ENCODE measurements at places on chromosomes 13 and 19.

GRCh38 chr13:41995336-41995735, 34.4 kb upstream of the VWA8 start:
- no peak for DNase-seq

- no peak for DNase-seq
Observed at GRCh38 chr19:45474606-45475521, 7.1 kb downstream of the FOSB start.

GRCh38 chr13:27353166-27353583, 71.2 kb upstream of the GTF3A start:
- DNase-seq = no peak

DNA sequence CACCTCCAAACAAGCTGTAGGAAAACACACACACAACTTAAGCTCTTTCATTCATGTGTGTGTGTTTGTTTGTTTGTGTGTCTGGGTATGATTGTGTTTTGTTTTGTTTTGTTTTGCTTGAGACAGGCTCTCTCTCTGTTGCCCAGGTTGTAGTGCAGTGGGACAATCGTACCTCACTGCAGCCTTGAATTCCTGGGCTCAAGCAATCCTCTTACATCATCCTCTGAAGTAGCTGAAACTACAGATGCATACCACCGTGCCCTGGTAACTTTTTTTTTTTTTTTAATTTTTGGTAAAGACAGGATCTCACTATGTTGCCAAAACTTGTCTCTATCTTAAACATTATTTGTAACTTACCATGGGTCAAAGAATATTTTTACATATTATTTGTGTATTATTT, 431.7 kb downstream of the SLITRK1 start:
- no peak for DNase-seq

DNA sequence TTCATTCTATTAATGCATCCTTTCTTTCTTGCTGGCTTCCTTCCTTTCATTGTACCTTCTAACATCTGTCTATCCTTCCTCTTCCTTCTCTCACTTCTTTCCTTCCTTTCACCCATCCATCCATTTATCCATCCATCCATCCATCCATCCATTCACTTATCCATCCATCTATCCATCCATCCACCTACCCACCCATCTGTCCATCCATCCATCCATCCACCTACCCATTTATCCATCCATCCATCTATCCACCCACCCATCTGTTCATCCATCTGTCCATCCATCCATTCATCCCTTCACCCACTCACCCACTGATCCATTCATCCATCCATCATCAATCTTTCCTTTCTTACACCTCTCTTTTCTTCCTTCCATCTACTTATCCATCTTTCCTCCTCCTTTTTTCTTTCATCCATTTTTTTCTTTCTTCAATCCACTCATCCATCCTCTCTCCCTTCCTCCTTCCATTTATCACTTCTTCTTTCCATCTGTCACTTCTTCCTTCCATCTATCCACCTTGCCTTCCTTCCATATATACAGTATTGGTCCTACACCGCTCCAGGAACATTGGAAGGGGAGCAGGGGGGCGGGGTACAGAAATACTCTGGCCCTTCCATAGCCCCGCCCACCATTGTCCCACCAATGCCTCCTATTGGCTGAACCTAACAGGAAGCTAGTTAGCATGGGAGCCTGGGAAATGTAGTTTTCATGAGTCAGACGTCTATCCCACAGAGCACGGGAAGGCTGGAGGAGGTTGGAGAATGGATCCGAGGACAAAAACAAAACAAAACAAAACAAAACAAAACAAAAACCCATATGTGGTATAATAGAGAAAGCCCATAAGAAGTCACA, 45.9 kb downstream of the MBD3L1 start:
- DNase-seq = no peak

DNA sequence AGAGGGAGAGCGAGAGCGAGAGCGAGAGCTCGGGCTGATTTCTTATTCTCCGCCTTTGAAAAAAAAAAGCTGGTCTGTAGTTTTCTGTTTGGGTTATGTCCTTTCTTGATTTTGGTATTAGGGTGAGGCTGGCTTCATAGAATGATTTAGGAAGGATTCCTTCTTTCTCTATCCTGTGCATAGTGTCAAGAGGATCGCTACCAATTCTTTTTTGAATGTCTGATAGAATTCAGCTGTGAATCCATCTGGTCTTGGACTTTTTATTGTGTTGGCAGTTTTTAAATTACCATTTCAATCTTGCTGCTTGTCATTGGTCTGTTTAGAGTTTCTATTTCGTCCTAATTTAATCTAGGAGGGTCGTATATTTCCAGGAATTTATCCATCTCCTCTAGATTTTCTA, 1414.6 kb upstream of the MIR17HG start:
- no peak for DNase-seq

DNA sequence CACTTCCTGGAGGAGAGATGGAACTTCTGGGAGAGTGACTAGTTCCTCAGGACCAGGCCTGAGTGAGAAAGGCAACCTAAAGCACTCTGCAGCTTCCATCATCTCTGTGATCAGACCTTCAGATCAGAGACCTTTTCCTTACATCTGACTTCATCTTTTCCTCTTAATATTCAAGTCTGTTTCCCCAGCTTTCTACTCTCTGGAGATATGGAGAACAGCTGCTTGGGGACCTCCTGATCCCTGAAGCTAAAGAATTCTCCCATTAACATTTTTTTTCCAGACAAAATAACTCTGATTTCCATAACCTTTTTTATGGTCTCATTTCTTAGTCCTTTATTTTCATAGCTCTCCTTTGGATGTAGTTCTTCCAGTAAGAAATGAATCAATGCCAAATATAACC, 133.4 kb upstream of the FNDC3A start:
- DNase-seq = no peak

GRCh38 chr19:49496574-49497008, 357 bp downstream of the RPS11 start:
- DNase-seq = no peak

- no peak for DNase-seq
Observed at GRCh38 chr19:34375598-34375997, 10.6 kb downstream of the GPI start.

GRCh38 chr19:49894879-49895565, 1.7 kb downstream of the IL4I1 start:
- no peak for DNase-seq

DNA sequence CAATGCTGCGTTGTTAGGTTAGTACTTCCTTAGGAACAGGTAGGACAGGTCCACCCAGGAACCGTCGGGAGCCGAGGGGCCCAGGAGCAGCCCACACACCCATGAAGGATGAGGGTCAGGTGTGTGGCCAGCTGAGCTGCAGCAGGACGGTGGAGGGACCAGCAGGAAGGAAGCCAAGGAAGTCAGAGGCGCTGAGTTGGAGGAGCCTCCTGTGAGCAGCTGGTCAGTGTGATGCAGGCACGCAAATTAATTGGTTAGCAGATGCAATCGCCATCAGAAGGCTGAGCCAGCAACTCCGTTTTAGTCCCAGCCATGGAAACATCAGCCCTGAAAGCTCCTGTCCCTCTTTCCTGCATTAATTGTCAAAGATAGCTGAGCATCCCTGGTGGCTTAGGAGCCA, 114.9 kb upstream of the SOX1 start:
- no peak for DNase-seq

DNA sequence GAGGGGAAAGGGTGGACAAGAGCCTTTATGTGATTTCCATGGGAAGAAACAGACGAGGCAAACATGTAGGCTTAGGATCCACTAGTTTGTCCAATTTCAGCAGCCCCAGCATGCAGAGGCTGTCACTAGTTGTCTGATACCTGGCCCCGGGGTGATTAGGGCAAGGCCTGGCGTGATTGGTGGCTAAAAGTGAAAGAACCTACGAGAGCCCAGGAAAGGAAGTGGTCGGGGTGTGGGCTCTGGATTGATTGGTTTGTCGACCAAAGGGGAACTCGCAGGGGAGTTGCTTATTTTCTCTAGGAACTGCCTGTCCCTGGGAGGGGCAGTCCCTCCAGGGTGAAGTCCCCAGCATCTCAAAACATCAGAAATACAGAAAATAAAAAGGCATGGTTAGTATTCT, 64.2 kb upstream of the UQCRFS1 start:
- DNase-seq = no peak

- no peak for DNase-seq
Observed at GRCh38 chr19:10642473-10643171, 11.5 kb upstream of the ILF3 start.

DNA sequence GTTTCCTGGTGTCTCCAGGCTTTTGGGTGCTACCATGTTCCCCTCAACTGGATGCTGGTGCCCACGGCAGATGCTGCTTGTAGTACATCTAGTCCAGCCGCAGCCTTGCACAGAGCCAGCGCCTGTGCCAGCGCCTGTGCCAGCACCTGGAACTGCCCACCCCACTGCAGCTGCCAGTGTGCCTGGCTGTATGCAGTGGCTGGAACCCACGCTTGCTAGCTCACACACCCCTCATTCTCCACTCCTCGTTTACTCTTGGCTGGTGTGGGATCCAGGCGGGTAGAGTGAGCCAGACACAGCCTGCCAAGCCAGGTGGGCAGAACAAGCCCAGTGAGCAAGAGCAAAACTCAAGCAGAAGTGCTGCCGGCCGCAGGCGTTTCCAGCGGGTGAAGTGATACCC, 428.6 kb downstream of the SLITRK1 start:
- no peak for DNase-seq

DNA sequence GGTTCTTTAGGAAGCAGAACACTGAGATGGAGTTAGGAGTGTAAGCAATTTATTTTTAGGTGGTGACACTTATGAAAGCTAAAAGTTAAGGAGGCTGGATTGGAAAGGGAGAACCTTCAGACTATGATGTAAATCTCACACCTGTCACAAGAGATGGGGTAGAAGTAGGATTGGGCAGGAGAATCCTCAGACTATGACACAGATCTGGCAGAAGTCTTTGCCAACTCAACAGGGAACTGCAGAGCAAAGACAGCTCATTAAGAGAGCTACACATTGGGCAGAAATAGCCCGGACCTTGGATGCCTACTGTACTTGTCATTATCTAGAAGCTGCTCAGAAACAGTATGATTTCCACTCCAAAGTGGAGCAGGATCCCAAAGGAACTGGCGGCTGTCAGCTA, 134.4 kb downstream of the DNAJC15 start:
- DNase-seq = no peak

DNA sequence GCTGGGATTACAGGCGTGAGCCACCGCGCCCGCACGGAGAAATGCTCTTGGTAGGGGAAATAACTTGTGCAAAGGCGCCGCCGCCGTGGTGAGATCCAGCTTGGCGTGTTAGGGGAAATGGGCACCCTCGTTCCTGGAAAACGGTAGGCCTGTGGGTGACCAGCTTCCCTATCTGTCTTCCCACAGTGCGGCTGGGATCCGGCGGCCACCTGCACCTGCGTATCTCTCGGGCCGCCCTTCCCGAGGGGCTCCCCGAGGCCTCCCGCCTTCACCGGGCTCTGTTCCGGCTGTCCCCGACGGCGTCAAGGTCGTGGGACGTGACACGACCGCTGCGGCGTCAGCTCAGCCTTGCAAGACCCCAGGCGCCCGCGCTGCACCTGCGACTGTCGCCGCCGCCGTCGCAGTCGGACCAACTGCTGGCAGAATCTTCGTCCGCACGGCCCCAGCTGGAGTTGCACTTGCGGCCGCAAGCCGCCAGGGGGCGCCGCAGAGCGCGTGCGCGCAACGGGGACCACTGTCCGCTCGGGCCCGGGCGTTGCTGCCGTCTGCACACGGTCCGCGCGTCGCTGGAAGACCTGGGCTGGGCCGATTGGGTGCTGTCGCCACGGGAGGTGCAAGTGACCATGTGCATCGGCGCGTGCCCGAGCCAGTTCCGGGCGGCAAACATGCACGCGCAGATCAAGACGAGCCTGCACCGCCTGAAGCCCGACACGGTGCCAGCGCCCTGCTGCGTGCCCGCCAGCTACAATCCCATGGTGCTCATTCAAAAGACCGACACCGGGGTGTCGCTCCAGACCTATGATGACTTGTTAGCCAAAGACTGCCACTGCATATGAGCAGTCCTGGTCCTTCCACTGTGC, 2.4 kb downstream of the GDF15 start:
- DNase-seq = peak; percentile 58

DNA sequence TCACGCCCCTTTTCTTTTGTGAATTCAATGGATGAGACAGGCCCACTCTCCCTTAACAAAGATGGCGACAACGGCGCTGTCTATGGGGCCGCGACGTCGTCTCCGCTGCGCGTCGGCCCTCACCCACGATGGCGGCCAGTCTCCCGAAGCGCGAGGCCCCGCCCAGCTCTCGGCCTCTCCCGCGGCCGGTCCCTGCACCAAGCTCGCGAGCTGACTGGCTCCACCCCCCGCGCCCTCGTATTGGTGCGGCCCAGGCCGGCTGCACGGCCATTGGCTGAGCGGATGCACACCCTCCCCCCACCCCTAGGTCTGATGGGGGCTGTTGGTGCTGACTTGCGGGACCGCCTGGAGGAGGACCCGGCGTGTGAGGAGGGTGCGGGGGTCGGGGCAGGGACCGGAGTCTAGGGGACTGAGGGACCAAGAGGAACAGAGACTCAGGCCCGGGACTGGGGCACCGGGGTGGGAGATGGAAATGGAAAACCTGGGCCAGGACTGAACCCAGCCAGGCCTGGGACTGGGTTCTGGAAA, 4.8 kb downstream of the SPHK2 start:
- peak; percentile 98 for DNase-seq

DNA sequence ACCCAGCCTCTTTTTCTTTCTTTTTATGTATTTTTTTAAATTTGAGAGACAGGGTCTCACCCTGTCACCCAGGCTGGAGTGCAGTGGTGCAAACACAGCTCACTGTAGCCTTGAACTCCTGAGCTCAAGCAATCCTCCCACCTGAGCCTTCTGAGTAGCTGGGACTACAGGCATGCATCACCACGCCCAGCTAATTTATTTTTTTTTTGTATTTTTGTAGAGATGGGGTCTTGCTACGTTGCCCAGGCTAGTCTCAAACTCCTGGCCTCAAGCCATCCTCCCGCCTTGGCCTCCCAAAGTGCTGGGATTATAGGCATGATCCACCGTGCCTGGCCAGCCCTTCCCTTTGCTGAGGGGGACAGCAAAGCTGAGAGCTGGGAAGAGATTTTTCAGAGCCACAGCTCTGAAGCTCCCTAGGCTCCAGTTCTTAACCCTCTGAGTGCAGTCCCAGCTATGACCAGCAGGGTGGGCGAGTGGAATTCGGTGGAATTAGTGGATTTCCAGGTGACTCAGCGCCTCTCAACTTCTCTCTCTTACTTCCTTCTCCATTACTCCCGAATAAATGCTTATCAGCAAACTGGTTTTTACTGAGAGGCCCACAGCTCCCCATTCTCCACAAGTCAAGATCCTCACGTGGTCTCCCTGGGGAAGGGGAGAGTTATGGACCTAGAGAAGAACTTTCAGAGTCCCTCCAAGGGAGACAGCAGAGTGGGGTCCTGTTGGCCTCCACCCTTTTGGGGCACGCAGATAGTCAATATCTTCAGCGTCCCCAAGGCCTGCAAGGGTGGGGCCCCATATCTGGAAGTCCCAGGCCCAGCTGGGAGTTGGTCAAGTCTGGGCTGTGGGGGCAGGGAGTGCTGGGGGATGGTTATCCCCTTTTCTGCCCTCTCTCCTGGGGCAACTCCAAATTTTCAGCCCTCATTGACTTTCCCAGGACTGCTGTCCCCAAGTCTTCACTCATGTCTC, 1.2 kb downstream of the BLVRB start:
- DNase-seq = peak; percentile 85

- no peak for DNase-seq
Observed at GRCh38 chr19:5472286-5472685, 17.1 kb downstream of the ZNRF4 start.

Measured in NCI-H1694 (cell line).